Activated naive CD8-positive, alpha-beta T cell treated with anti-CD3 and anti-CD28 coated beads for 36 hours (primary cell): ENCODE measurements at places on chromosomes 4 and X. TPM values are rescaled to one million over a fixed set of nuclear protein-coding genes. Genes with fewer than 3 reads are reported as not detected.

GRCh38 chr4:99165978-99166377 is 21.9 kb upstream of the ADH4 start:
- H3K4me1 ChIP-seq = no peaks in the 10 kb centered on the region
- no peak overlapping the region for H3K27ac ChIP-seq
- DNase-seq = no peak
- no peaks in the 10 kb centered on the region for H3K27me3 ChIP-seq

GRCh38 chr4:89788206-89789072 is 48.5 kb downstream of the SNCA start:
- no peaks in the 10 kb centered on the region for H3K27me3 ChIP-seq
- no peaks in the 10 kb centered on the region for H3K4me1 ChIP-seq
- no peak overlapping the region for H3K4me3 ChIP-seq
- no peak for DNase-seq
- H3K27ac ChIP-seq = no peak overlapping the region

GRCh38 chr4:27534488-27534887 is 673.8 kb downstream of the STIM2 start:
- no peak overlapping the region for H3K4me3 ChIP-seq
- DNase-seq = no peak
- no peak overlapping the region for H3K27ac ChIP-seq
- no peaks in the 10 kb centered on the region for H3K27me3 ChIP-seq
- no peaks in the 10 kb centered on the region for H3K36me3 ChIP-seq
- no peaks in the 10 kb centered on the region for H3K4me1 ChIP-seq

NDP gene
- not detected for total RNA-seq

RTL5 gene
- total RNA-seq = 0.08 TPM

GRCh38 chr4:2842687-2843262 is 869 bp upstream of the ADD1 start:
- peaks cover 27% of the 10 kb centered on the region for H3K36me3 ChIP-seq
- H3K27ac ChIP-seq = peak overlapping the region; percentile 70
- peaks cover 51% of the 10 kb centered on the region for H3K4me1 ChIP-seq

SPANXC gene
- total RNA-seq = not detected

DNA sequence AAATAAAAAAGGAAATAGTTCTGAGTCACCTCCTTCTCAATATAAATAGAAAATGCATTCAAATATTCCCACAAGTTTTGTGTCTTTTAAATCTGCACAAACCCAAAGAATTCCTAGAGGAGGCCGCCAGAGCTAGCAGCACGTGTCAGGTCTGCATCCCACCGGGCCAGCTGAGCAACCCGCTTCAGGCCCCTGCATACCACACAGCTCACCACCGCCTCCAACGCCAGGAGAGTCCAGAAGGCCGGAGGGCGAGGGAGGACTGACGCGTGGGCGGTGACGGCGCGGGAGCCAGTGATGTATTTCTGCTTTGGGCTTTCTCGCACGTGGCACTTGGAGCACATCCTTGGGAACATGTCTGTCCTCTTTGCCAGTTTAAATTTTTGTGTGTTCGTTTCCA is 61.9 kb upstream of the CLDN34 start:
- peaks cover 17% of the 10 kb centered on the region for H3K27me3 ChIP-seq
- H3K4me1 ChIP-seq = no peaks in the 10 kb centered on the region
- no peak overlapping the region for H3K4me3 ChIP-seq
- DNase-seq = no peak
- H3K36me3 ChIP-seq = no peaks in the 10 kb centered on the region

GJB1 gene
- not detected for total RNA-seq

DNA sequence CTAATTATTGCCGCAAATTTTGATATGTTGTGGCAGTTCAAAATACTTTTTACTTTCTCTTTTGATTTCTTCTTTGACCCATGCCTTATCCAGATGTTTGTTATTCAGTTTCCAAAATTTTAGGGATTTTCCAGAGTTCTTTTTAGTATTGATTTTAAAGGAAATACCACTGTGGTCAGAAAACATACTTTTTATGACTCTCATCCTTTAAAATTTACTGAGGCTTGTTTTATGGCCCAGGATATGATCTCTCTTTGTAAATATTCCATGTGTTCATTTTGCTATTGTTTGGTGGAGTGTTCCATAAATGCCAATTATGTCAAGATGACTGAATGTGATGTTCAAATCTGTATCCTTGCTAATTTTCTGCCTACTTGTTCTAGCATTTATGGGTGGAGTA is 272.3 kb upstream of the DIPK2B start:
- no peaks in the 10 kb centered on the region for H3K36me3 ChIP-seq
- peaks cover 4% of the 10 kb centered on the region for H3K27me3 ChIP-seq
- H3K4me1 ChIP-seq = no peaks in the 10 kb centered on the region
- DNase-seq = no peak
- H3K27ac ChIP-seq = no peak overlapping the region
- H3K4me3 ChIP-seq = no peak overlapping the region
